ENCODE measurements at places on chromosomes 16 and 17.
A peak's percentile ranks its signal among the peaks of the same experiment; 100 is the strongest.

DNA sequence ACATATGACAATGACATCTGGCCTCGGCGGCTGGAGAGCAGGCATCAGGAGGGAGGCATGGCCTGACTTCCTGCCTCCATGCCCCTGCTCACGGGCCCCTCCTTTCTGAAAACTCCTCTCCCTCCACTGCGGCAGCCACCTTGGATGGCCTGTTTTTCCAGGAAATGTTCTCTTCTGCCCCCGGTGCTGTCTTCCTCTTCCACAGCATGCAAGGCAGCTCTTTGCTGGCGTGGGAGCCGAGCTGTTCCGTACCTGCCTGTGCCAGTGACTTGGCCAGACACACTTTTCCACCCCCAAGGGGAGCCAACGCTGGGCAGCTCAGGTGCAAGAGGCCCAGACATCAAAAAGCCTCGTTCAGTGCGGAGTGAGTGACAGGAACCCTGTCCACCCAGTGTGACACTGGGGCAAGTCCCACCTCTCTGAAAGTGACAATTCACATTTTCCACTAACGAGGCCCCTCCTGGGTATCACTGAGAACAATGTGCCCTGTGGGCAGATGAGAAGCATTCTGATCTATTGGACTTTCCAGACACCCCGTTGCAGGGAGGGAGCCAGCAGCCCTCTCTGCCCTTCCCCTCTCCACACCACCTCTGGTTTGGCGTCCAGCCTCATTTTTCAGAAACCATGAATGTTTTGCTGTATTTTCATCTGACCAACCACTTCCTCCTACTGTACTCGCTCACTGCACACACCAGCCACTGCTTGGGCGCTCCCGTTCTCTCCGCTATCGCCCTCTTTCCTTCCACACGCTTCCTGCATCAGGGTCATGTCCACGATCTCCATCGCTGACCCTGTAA lies 31.2 kb downstream of the NSMCE1 start:
- H3K27me3 ChIP-seq, result no peaks in the 10 kb centered on the region
- DNase-seq, result peak; percentile 23
- H3K27ac ChIP-seq, result peak overlapping the region; percentile 54
- H3K4me1 ChIP-seq, result peaks cover 30% of the 10 kb centered on the region

GRCh38 chr17:42521036-42521435 lies 15.0 kb upstream of the NAGLU start:
- no peak for DNase-seq
- H3K4me1 ChIP-seq, result peaks cover 5% of the 10 kb centered on the region
- no peak overlapping the region for H3K27ac ChIP-seq
- H3K36me3 ChIP-seq, result peaks cover 19% of the 10 kb centered on the region
- H3K4me3 ChIP-seq, result no peak overlapping the region

DNA sequence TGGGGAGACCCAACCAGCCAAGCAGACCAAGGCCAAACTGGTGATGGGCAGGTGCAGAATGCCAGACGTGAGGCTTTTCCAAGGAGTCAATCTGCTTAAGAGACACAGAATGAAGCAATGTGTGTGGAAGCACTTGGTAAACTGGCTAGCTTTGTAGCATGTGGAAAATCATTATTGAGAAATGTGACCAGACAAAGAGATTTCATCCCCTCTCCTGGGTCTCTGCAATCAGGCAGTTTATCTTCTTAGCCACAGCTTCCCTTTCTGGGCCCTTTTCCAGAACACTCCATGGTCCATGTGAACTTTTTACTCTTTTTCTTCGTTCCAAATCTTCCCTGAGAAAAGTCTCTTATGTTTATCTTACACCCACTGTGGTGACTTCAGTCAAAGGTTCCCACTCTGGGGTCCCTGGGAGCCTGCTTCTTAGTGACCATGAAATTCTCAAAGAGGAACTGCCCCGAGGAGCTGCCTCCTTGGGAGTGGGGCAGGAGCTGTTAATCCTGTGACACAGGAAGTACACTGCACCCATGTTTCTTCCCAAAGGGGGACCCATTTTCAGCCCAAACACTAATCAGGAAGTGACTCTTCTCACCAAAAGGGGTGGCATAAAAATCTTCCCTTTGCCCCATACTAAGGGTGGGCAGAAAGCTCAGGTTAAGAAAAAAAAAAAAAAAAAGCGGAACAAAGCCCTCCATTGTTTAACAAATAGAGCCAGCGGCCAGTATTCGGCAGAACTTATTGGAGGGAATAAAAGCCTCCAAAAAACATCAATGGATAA lies 346.2 kb upstream of the ASIC2 start:
- peaks cover 5% of the 10 kb centered on the region for H3K4me1 ChIP-seq
- DNase-seq, result no peak
- H3K27me3 ChIP-seq, result no peaks in the 10 kb centered on the region
- H3K4me3 ChIP-seq, result no peak overlapping the region

- H3K4me3 ChIP-seq, result no peak overlapping the region
- H3K27me3 ChIP-seq, result no peaks in the 10 kb centered on the region
- H3K4me1 ChIP-seq, result peaks cover 5% of the 10 kb centered on the region
- DNase-seq, result no peak
Observed at GRCh38 chr16:82157534-82157812, 12.6 kb downstream of the MPHOSPH6 start.

DNA sequence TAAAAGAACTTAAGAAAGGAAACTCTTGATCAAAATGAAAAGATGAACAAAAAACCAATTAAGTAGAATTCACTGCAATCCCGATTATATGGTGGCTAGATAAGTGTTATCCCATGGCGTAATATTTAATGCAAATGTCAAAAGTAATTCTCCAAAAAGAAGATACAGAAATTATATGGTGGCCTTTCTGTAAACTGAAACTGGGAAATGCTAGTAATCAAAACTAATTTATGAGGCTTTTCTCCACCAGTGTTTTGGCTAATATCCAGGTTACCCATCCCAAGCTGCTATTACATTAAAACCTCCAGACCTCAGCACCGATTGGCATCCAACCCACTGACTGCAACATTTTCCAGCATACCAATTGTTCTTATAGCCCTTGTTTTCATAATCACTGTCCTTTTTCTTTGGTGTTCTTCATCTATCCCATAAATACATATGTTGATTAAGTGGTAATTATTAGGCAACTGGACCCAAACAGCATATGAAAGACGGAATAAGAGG lies 77.2 kb upstream of the TNRC6A start:
- no peak overlapping the region for H3K4me3 ChIP-seq
- no peak overlapping the region for H3K27ac ChIP-seq
- no peak for DNase-seq
- H3K27me3 ChIP-seq, result no peaks in the 10 kb centered on the region
- H3K36me3 ChIP-seq, result no peaks in the 10 kb centered on the region
- H3K4me1 ChIP-seq, result no peaks in the 10 kb centered on the region

GRCh38 chr17:79986411-79987186 lies 49.1 kb downstream of the TBC1D16 start:
- H3K4me3 ChIP-seq, result no peak overlapping the region
- H3K27me3 ChIP-seq, result peaks cover 2% of the 10 kb centered on the region
- H3K27ac ChIP-seq, result no peak overlapping the region
- peaks cover 4% of the 10 kb centered on the region for H3K4me1 ChIP-seq
- H3K36me3 ChIP-seq, result no peaks in the 10 kb centered on the region

DNA sequence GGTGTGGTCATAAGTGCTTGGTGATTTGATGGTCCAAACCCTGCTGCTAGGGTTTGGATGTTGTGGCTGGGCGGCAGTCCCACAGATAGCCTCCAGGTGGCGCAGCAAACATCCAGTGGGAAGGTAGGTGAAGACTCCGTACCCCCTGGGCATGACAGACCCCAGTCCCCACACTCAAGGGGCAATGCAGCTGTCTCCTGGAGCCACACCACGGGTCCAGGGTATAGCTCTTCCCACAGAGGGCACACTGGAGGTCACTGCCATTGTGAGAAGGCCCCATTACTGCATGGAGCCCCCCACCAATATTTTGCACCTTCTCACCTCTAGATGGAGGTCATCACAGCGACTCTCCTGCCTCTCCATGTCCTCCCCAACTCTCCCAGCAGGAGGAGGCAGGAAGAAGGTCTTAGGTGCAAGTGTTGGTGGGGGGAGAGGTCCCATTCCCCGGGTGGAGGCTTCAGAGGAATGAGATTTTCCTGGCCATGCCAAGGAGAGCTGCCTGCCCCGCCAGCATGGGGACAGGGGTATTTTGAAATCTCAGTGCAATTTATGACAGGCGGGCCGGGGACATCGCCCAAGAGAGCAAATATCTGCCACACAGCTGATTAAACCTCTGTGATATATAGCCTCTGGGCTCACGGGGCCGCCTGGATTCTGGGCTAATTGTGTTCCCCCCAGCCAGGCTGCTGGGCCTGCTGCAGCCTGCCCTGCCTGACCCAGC lies 17.1 kb upstream of the C17orf113 start:
- no peak overlapping the region for H3K27ac ChIP-seq
- DNase-seq, result peak; percentile 72
- peaks cover 4% of the 10 kb centered on the region for H3K27me3 ChIP-seq
- H3K4me1 ChIP-seq, result peaks cover 17% of the 10 kb centered on the region

DNA sequence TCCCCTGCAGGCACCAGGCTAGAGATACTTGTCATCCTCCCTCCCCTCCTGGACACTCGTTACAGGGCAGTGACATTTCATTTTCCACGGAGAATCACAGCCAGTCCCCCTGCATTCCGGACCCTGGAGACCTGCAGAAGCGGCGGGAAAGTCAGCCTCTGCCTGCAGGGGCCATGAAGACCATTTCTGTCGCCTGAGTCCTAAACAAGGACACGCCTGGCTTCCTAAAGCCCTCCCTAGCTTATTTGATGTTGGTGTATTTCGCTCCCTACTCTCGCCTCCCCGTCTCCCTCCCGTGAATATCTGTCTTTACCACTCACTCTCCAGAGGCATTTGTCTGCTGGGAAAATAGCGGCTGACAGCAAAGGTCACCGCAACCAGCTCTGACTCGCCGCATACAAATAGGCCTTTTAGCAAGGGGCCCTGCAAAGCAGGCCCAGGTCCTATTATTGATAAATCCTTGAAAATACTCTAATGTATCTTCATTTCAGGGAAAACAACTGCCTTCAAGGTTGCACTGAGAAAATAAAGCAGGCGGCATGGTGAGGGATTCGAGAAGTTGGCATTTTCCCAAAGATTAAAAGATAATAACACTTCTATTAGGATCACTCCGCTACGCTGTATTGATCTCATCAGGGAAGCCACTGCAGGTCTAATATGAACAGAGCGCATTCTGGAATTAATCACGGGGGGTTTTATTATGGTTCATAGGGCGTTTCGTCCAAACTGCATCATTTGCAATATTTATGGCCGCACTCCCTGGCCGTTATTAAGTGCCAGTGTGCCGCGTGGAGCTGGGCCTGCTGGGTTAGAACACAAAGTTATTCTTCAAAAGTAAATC lies 447.1 kb upstream of the CDH5 start:
- H3K36me3 ChIP-seq, result no peaks in the 10 kb centered on the region
- no peak overlapping the region for H3K27ac ChIP-seq
- DNase-seq, result no peak

GRCh38 chr17:82859431-82860403 lies 19.9 kb upstream of the ZNF750 start:
- H3K27me3 ChIP-seq, result no peaks in the 10 kb centered on the region
- peak; percentile 36 for DNase-seq
- peak overlapping the region; percentile 69 for H3K4me3 ChIP-seq
- H3K36me3 ChIP-seq, result peaks cover 6% of the 10 kb centered on the region

DNA sequence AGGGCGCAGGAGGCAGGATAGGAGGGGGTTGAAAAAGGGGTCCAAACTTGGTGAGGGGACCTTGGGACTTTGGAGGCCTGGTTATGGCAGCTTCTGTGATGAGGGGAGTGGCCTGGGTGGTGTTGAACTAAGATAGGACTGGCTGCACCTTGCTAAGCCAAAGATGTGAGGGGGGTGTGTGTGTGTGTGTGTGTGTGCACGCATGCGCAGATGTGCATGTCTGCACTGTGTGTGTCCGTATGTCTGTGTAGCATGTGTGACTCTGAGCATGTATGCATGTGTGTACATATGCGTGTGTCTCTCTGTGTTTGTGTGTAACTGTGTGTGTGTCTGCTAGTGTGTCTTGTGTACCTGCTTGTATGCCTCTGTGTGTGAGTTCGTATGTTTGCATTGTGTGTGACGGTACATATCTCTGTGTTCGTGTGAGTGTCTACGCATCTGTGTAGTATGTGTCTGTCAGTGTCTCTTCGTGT lies 4.1 kb downstream of the SLC16A5 start:
- no peak overlapping the region for H3K27ac ChIP-seq
- H3K27me3 ChIP-seq, result no peaks in the 10 kb centered on the region
- DNase-seq, result no peak
- H3K4me3 ChIP-seq, result no peak overlapping the region
- no peaks in the 10 kb centered on the region for H3K36me3 ChIP-seq

- H3K4me3 ChIP-seq, result no peak overlapping the region
- peaks cover 10% of the 10 kb centered on the region for H3K27me3 ChIP-seq
- H3K27ac ChIP-seq, result no peak overlapping the region
Observed at GRCh38 chr17:66287911-66288310, 14.5 kb upstream of the PRKCA start.

- H3K36me3 ChIP-seq, result no peaks in the 10 kb centered on the region
- H3K4me1 ChIP-seq, result peaks cover 49% of the 10 kb centered on the region
- H3K4me3 ChIP-seq, result peak overlapping the region; percentile 83
- peak overlapping the region; percentile 93 for H3K27ac ChIP-seq
- DNase-seq, result peak; percentile 51
Observed at GRCh38 chr16:11328172-11329070, 16.8 kb upstream of the RMI2 start.

DNA sequence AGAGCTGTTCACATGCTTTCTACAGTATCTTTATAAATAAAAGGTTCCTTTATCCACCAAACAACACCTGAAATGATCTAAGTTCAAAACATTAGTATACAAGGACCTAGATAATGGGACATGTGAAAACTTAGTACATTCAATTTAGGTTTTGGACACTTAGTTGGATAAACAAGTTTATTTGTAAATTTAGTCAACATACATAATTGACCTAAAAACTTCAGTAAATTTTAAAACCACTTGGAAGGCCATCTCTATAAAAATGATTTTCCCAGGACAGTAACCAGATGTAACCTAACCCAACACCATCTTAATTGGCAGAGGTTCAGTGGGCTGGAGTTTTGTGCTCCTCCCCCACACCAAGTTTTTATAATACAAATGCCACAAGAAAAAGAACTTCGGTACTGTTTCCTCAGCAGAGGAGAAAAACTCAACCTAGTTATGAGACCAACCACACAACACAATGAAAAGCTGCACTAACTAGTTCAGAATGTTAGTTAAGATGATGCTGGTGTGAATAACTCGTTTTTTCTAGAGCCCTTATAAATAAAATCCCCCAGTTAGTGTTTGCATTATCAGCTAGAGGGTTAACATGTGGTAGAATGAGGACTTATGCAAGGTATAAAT lies 7.2 kb upstream of the UNK start:
- H3K4me3 ChIP-seq, result peak overlapping the region; percentile 76
- H3K27ac ChIP-seq, result peak overlapping the region; percentile 100
- H3K4me1 ChIP-seq, result peaks cover 25% of the 10 kb centered on the region
- no peaks in the 10 kb centered on the region for H3K27me3 ChIP-seq
- peaks cover 15% of the 10 kb centered on the region for H3K36me3 ChIP-seq

GRCh38 chr16:72220875-72221629 lies 49.1 kb upstream of the PMFBP1 start:
- H3K4me3 ChIP-seq, result no peak overlapping the region
- no peaks in the 10 kb centered on the region for H3K36me3 ChIP-seq
- no peaks in the 10 kb centered on the region for H3K27me3 ChIP-seq

DNA sequence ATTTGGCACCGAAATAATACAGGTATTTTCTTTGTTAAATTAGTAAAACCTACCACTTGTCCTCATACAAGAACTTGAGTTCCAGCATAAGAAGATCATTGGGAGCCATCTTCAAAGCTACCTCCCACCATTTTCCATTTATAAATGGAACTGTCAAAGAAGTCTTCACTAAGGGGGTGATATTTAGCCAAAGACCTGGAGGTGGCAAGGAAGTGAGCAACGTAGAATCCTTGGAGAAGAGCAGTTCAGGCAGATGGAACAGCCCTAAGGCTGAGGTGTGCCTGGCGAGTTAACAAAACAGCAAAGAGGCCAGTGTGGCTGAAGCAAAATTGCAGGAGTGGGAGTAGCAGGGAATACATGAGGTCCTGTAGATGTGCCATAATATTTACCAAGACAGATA lies 1.8 kb downstream of the KCNJ16 start:
- H3K27ac ChIP-seq, result no peak overlapping the region
- no peak for DNase-seq
- H3K36me3 ChIP-seq, result no peaks in the 10 kb centered on the region
- H3K27me3 ChIP-seq, result no peaks in the 10 kb centered on the region
- H3K4me3 ChIP-seq, result no peak overlapping the region
- no peaks in the 10 kb centered on the region for H3K4me1 ChIP-seq
